ENCODE measurements at places on chromosomes 5 and 9.
A peak's percentile ranks its signal among the peaks of the same experiment; 100 is the strongest.

- no peak for DNase-seq
- no peak overlapping the region for H3K27ac ChIP-seq
- no peak overlapping the region for H3K4me3 ChIP-seq
- no peaks in the 10 kb centered on the region for H3K4me1 ChIP-seq
Measured at GRCh38 chr5:125083981-125084380, 337.5 kb upstream of the ZNF608 start.

DNA sequence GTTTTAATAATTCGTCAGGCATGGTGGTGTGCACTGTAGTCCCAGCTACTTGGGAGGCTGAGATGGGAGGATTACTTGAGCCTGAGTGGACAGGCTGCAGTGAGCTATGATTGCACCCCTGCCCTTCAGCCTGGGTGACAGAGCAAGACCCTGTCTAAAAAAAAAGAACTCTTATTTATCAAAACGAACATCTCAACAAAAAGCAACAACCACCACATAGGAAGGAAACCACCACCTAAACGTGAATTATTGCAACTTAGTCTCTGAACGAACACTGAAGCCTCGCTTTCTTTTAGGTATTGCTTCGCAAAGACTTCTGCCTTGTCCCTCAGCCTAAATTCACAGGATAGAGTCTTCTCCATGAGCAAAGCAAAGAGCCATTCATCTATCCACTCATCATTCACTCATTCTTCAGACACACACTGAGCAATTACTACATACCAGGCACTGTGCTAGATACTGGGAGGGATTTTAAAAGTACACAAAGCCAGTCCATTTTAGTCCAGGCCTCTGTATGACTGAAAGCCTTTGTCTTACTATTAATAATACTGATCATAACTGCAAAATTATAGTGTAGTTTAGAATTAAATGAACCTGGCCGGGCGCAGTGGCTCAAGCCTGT, 57.4 kb downstream of the THBS4 start:
- H3K27me3 ChIP-seq = no peaks in the 10 kb centered on the region
- DNase-seq = no peak
- H3K27ac ChIP-seq = peak overlapping the region; percentile 67
- H3K36me3 ChIP-seq = peaks cover 11% of the 10 kb centered on the region

GRCh38 chr5:14349029-14349428, 205.9 kb downstream of the TRIO start:
- no peaks in the 10 kb centered on the region for H3K27me3 ChIP-seq
- H3K4me3 ChIP-seq = no peak overlapping the region
- no peaks in the 10 kb centered on the region for H3K4me1 ChIP-seq
- no peaks in the 10 kb centered on the region for H3K36me3 ChIP-seq
- H3K27ac ChIP-seq = no peak overlapping the region

- H3K27ac ChIP-seq = no peak overlapping the region
- H3K27me3 ChIP-seq = no peaks in the 10 kb centered on the region
- no peak for DNase-seq
- no peaks in the 10 kb centered on the region for H3K36me3 ChIP-seq
- no peaks in the 10 kb centered on the region for H3K4me1 ChIP-seq
Measured at GRCh38 chr9:31590091-31590490, 794.4 kb upstream of the ACO1 start.

DNA sequence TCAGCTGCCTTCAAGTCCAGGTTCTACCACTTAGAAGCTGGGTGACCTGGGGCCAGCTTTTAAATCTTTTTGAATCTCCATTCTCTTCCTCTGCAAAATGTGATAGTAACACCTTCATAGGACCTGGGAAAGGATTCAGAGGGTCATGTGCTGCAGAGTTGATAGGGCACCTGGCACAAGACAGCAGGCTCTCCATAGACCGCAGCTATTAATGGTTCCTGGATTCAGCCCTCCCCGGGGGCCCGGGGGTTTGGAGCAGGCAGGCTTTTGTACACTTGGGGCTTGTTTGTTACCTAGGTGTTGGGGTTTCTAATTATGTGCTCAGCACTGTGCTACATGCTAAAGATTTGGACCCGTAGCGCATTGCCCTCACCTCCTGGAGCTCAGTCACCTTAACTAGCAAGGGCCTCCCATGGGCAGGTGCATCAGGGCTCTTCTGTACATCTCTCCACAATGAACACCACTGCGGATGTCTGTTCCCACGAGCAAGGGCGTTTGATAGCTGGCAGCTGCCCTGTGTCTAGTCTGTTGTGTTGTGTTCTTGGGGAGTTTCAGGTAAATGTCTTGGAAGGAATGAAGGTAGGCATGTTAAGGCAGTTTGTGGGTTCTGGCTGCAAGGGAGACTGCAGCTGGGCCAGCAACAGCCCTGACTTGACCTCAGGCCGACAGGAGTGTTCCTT, 12.1 kb downstream of the PRRC2B start:
- peak overlapping the region; percentile 83 for H3K27ac ChIP-seq
- H3K4me1 ChIP-seq = peaks cover 82% of the 10 kb centered on the region
- no peaks in the 10 kb centered on the region for H3K27me3 ChIP-seq
- peaks cover 23% of the 10 kb centered on the region for H3K36me3 ChIP-seq

GRCh38 chr5:139651043-139651834, 3.1 kb downstream of the CXXC5 start:
- H3K4me1 ChIP-seq = peaks cover 20% of the 10 kb centered on the region
- peaks cover 63% of the 10 kb centered on the region for H3K27me3 ChIP-seq
- no peak for DNase-seq

DNA sequence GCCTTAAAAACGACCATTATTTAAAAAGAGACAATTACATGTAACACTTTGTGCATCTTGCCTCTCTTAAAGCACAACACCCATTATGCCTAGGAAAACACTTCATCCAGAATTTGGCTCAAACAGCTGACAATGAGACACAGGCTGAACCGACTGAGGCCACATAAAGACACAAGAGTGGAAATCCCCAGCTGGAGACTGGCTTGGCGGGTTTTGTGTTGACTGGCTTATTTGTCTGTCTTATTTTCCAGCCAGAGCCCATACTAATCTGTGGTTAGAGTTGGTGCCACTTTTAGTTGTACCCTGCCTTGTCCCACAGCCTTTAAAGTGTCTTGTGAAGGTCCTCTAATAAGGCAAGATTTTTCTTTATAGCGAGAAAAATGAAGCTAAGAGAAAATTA, 21.2 kb downstream of the TRIM14 start:
- H3K27me3 ChIP-seq = no peaks in the 10 kb centered on the region
- H3K4me3 ChIP-seq = peak overlapping the region; percentile 44
- H3K27ac ChIP-seq = peak overlapping the region; percentile 76
- H3K4me1 ChIP-seq = peaks cover 54% of the 10 kb centered on the region
- peaks cover 70% of the 10 kb centered on the region for H3K36me3 ChIP-seq
- DNase-seq = peak; percentile 58

DNA sequence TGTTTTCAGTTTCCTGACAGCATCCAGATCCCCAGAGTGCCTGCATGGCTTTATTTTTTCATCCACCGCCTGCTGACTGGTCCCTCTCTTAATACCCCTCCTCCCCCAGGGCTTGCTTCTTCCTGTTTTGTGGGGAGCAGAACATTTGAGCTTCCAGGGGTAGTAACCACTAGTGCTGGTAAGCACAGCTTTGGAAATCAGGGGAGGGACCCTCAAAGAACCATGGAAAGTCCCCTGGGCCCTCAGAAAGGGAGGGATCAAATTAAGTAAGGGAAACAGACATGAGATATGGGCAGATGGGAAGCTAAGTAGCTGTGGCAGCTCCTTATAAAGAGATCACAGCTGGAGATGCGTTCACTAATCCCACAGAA, 26.8 kb downstream of the GRIA1 start:
- H3K4me3 ChIP-seq = no peak overlapping the region
- DNase-seq = no peak
- H3K27ac ChIP-seq = no peak overlapping the region
- no peaks in the 10 kb centered on the region for H3K36me3 ChIP-seq

DNA sequence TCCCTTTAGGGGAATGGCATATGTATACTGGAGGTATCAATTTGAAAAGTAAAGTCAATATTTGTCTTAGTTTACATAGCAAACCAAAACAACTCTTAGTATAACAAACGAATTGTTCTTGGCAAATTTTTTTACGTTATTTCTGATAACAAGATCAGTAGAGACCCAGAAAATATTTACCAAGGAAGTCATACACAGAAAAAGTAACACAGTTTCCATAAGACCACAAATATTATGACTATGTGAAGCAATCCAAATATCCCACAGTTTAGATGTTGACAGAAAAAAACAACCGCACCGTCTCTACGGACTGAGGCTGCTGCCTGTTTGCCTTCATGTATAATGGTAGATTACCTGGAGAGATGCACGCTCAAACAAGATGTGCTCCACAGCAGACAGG, 46.5 kb upstream of the DAPK1 start:
- no peaks in the 10 kb centered on the region for H3K27me3 ChIP-seq
- H3K4me3 ChIP-seq = no peak overlapping the region
- no peak for DNase-seq
- no peak overlapping the region for H3K27ac ChIP-seq

GRCh38 chr5:36728697-36729543, 122.5 kb downstream of the SLC1A3 start:
- H3K27ac ChIP-seq = no peak overlapping the region
- H3K4me1 ChIP-seq = peaks cover 10% of the 10 kb centered on the region
- H3K4me3 ChIP-seq = no peak overlapping the region
- no peak for DNase-seq

All from T-helper 2 cell treated with Interferon-gamma antibody and Interleukin-4, amounts not matched to agents 5 μg/mL and 100 μg/mL, for 36 hours (primary cell).